Stimulated activated CD8-positive, alpha-beta memory T cell treated with anti-CD3 and anti-CD28 coated beads, Interleukin-12 subunit alpha, Interleukin-12 subunit beta, amount 100 ng/mL, for 1 hour (primary cell): ENCODE measurements at places on chromosomes 1 and 21.
A peak's percentile ranks its signal among the peaks of the same experiment; 100 is the strongest.

DNA sequence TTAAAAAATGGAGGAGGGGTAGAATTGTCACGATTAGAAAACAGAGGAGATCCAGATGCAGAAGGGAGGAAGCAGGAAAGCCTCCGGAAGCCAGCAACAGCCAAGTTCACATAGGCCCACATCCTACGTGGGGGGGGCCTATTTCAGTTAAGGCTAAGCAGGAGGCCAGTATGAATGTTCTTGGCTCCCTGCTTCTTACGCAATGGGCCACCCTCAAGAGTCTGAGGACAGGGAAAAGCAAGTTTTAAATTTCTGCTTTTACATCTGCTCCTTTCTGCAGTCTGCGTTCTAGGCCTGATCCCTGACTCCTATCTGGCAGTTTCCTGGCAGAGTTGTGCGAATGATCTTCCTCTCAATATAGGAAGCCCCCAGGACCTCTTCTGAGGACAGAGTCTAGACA, 30.6 kb downstream of the RABIF start:
- no peak for DNase-seq

DNA sequence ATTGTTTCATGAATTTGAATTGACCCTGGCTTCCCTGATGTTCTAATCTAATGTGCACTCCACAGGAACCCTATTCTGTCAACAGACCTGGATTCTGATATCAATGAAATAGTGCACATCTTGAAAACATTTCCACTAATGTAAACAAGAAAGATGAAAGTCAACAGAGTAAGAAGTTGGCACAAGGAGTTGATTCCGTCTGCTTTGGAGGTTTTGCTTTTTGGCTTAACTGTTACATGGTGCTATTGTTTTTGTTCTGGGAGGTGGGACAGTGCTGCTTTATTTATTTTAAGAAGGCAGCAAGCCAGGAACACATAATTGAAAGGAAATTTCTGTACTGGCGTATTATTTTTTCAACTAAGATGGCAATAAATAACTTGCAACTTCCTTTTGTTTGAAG, 73.3 kb downstream of the LEPR start:
- DNase-seq: no peak

- no peak for DNase-seq
Measured at GRCh38 chr1:169261884-169262283, 105.7 kb downstream of the NME7 start.

GRCh38 chr1:181134543-181135436, 46.3 kb downstream of the IER5 start:
- no peak for DNase-seq

DNA sequence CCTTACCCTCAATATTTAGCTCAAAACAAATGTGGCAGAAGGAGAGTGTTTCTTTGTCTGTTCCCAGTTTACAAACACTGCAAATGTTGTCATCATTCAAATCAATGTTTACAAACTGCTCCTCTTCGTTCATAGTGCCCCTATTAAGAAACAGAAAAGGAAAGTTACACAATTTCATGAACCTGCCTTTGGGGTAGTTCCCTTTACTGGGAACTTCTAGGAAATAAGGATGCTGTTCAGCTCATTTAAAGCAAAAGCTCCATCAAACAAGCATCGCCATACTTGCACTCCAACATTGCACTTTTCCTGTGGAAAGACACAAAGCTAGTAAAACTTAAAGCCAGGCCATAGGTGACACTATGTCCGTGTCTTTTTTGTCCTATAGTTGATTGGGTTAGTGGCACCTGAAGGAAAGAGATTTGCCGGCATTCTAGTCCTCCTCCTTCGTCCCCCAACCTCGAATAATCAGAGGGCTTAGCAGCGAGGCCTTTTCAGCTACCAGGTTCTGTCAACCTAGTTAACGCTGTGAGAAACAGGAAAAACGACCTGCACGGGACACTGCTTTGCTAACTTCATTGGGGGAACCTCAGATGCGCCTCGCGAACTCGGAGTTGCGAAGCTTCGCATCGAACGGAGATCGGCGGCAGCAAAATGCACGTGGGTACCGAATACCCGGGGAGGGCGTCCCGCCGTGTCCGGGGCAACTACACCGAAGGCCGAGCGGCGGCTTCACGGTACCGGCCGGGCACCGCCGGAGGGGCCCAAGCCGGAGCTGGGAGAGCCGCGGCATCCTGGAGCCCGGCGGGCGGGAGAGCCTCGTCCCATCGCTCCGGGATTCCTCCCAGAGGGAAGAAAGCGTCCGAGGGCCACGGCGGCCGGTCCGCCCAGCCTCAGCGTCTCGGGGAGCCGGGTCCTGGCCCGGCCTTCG, 706 bp downstream of the C21orf91 start:
- peak; percentile 25 for DNase-seq

GRCh38 chr1:107975851-107976250, 10.9 kb upstream of the VAV3 start:
- DNase-seq: no peak

DNA sequence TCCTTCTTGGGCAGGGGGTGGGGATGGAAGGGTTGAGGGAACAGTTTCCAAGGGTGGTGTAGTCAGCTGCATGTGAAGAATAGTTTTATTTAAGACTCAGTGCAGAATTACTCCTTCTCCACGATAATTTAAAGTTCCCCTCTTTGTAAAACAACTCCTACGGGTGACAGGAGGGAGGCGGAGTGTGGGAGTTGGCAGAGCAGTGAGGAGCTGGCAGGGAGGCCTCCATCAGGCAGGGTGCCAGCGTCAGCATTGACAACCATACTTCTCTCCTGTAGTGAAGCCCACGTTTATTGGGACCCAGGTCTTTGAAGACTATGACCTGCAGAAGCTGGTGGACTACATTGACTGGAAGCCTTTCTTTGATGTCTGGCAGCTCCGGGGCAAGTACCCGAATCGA, 93.8 kb downstream of the MTR start:
- DNase-seq: no peak

DNA sequence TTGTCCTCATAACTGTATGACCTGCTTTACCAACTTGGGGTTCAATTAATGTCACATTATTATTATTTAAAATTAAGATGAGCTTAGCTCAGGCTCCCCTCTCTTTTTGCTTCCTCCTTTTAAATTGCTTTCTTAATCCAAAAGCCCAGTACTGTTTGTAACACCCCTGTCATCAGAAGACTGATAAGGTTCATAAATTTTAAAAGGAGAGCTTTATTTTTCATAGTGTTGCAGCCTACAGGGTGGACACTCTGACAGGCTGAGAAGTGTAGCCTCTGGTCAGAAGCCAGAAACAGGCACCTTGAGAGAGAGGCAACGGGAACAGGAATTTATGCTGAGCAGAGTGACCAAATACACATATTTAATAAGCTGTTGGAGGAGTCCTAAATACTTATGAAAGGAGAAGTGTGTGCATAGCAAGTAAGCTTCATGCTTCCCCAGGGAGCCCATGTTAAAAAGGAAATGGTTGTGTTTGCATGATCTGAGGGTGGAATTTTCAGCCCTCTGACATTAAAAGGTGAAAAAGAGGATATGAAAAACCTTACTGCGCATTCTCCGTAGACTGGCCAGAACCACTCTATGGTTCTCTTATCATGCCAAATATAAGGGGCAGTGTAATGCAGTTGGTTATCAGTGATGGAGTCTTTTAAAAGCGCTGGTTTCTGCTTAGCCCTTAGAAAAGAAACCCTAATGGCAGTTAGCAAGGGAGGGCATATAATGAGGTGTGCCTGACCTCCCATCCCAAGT, 30.5 kb upstream of the FGGY start:
- no peak for DNase-seq

DNA sequence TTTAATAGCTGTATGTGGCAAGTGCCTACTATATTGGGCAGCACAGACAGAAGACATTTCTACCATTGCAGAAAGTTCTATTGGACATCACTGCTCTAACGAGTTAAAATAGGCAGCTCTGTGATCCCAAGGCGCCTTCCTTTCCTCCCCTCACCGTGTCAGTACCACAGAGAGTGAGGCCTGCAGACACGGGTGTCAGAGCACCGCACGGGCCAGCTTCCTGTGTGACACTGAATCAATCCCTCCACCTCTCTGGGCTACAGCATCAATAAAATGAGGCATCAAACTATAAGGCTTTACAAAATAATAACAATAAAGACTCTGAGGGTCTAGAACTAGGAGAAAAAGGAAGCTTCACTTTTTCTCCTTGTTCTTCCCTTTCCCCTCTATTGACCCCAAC, 246.7 kb downstream of the FOXD2 start:
- no peak for DNase-seq

- DNase-seq: no peak
Measured at GRCh38 chr1:218763538-218763937, 410.1 kb upstream of the LYPLAL1 start.

DNA sequence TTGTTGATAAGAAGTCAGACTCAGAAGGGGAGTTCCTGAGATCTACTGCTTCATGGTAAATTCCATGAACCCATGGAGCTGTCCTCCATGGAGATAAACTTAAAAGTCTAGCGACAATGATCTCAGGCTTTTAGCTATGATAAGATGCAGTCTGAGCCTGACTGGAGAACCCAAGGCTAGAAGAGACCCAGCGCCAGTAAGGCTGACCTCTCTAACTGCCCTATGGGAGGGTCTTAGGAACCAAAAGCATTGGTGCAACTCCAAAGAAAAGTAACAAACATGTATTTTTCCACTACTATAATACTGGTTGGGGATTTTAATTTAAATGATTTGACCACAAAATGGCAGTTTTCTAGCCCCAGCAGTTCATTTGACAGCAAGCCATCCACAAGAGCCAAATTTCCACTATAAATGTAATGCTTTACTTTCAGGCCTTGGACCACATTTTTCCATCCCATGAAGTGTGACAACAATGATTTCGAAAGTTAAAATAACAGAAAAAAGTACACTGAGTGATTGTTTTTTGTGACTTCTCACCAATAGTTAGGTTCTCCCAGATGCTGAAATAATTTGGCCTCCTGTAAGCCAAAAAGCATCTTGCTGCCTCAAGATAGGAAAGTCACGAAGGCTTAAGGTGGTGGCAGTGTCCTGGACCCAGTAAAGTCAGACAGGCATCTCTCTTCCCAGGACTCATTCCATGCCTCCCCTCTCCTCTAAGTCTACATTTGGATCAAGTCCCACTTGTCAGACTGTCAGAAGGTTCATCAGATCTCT, 43.1 kb upstream of the EXOSC10 start:
- no peak for DNase-seq

- no peak for DNase-seq
Measured at GRCh38 chr1:229900220-229900619, 166.8 kb upstream of the GALNT2 start.
